CD4-positive, alpha-beta T cell treated with Interleukin-6 at 100 ng/mL for 8 hours (primary cell): ENCODE measurements at places on chromosomes 6 and 20.

DNA sequence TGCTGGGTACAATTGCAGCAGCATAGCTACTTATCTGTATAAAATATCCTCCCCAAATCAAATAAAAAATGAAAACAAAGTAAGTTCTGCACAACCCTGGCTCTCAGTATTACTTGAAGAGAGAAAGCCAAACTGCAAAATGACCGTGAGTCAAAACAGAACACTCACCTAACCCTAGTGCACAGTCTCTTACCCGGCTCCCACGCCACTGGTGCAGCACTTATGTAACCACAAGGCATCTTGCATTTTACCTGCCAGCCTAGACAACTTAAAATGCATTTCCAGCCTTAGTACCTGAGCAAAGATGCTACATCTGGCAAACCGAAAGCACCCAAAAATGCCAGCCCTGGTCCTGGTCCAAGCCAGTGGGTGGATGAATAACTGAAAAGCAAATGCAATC lies 12.4 kb upstream of the SIRPB1 start:
- no peak for DNase-seq

- peak; percentile 38 for DNase-seq
Observed at GRCh38 chr6:151379933-151380847, 11.2 kb downstream of the ZBTB2 start.

- no peak for DNase-seq
Observed at GRCh38 chr6:89886378-89887120, 7.7 kb upstream of the GJA10 start.

- DNase-seq, result no peak
Observed at GRCh38 chr6:99427988-99428387, 2.9 kb upstream of the PNISR start.

GRCh38 chr6:21591446-21591845 lies 2.1 kb upstream of the SOX4 start:
- no peak for DNase-seq

GRCh38 chr20:15867899-15868298 lies 705.3 kb downstream of the KIF16B start:
- DNase-seq, result no peak

- DNase-seq, result peak; percentile 22
Observed at GRCh38 chr6:125888989-125889656, 67.4 kb upstream of the HINT3 start.

DNA sequence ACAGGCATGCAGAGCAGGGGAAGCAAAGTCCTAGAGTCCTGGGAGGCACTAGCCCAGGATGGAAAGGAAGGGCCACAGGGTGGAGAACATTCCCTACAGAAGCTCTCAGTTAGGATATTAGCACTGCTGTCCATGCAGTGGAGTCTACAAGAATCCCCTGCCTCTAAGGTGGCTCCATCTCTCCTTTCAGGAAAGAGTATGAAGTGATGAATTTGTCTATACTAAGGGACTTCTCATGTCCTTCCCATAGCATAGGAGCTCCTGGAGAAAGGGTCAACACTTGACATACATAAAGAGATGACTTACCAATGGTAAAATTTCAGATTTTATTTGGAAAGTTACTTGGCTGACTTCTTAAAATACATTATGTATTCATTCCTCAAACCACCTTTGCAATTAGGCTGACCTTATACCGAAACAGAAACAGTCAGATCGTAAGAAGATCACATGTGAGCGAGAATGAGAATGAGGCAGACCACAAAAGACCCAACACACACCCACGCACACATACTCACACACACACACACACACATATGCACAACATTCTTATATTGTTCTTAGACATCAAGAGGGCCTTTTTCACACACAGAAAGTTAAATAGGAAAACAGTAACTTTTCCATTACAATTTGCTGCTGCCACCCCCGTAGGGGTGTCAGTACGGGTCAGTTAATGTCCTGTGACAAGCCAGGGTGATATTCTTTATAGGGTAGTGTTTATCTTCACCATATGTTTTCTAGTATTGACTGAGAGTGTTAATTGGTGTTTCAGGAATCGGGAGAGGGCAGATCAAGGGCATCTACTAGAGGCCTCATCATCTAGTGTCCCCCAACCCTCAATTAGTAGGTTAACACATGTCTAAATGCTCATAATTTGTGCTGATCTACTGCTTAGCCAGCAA lies 159.4 kb downstream of the FAXC start:
- no peak for DNase-seq

- DNase-seq, result no peak
Observed at GRCh38 chr20:45792317-45793118, 764 bp downstream of the DNTTIP1 start.

GRCh38 chr6:127952831-127953230 lies 52.0 kb upstream of the THEMIS start:
- DNase-seq, result no peak

GRCh38 chr6:162670345-162670744 lies 57.2 kb downstream of the PRKN start:
- DNase-seq, result no peak

DNA sequence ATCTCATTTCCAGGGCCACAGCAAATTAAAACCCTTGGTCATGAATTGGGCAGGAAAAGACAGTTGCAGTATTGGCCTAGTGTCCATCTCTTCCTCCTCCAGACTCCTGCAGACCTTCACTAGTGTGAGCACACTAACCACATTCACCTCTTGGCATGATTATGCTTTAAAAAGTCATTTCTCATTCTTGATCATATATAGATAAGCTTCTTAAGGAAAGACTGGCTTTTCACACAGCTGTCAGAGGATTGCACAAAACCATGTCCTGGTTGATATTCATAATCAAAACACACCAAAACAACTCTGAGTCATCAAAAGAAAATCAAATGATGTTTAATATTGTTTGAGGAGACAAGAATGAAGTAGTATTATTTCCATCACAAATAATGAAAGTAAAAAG lies 52.1 kb downstream of the TMEM200A start:
- no peak for DNase-seq

DNA sequence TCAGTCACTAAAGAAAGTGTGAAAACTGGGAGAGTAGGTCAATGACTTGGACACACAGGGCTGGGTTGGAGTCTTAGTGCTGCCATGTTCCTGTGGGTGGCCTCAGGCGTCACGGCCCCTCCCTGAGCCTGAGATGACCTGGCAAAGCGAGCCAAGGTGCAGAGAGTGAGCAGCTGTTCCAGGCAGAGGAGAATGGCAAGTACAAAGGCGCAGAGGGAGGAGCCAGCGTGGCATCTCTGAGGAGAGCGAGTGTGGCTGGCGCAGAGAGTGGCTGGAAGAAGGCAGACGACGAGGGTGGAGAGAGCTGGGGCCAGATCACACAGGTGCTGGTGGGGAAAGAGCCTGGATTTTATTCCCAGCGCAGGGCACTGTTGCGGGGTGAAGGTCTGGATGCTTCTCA lies 20.6 kb upstream of the CHMP4B start:
- DNase-seq, result no peak

DNA sequence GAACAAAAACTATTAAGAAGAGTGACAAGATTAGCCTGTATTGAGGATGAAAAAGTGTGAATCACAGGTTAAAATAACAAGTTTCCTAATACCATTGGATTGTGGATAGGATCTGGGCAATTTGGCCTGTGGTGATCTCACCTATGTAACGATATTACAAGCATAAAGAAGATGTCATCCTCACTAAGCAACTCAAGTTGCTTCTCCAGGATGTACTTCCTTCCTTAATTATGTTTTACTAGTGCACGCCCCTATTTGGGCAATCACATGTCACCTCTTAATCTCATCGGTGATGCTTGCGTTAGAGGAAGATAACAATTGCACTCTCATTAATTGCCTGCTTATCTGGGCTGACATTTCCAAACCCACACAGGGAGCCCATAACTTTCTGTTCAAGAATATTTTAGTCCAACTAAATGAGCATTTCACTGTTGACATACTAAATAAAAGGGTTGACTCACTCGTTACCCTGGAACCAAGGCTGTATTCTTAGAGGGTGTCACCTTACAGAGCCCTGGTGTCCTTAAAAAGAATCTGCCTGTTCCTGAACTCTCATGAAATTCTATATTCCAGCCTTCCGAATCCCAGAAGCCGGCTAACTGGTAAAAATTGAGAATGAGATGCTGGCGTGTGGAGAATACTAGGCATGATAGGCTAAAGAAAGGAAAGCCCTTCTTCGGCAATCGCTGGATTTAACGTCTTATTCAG lies 88.2 kb upstream of the ATXN1 start:
- peak; percentile 4 for DNase-seq

DNA sequence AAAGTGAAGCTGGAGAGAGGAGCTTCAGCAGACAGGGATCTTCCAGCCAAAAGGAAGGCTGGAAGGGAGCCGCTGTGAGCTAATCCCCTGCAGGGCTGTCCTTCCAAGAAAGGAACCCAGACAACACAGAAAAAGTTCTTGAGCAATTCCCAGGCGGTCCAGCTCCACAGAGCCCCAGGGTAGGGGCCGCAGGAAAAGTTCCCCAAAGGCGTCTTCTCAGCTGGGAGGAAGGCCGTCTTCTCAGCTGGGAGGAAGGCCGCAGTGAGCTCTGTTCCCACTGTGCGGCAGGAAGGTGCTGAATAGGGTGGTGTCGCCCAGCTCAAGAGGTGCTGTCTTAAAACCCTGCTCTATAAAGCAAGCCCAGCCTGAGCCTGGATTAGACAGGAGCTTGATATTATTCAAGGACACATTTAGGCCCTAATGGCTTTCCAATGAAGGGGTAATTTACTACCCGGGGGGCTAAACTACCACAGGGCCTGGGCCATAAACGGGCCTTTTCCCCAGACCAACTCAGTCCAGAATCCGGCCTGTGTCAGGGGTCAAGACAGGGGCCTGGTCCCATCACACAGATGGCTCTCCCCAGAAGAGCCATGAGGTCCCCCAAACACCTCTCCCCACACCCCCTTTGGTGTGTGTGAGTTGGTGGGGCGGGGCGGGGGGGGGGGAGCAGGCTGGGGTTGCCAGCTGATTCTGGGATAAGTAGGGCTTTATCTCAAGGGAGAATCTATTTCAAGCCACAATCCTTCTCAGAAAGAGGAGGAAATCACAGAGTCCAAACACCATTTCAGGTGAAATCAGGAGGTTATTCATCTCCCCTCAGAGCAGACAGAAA lies 103.6 kb downstream of the NOL4L start:
- no peak for DNase-seq

- DNase-seq, result no peak
Observed at GRCh38 chr6:77834591-77834996, 181.8 kb downstream of the MEI4 start.

GRCh38 chr6:74069089-74069581 lies 373.1 kb downstream of the CD109 start:
- no peak for DNase-seq

DNA sequence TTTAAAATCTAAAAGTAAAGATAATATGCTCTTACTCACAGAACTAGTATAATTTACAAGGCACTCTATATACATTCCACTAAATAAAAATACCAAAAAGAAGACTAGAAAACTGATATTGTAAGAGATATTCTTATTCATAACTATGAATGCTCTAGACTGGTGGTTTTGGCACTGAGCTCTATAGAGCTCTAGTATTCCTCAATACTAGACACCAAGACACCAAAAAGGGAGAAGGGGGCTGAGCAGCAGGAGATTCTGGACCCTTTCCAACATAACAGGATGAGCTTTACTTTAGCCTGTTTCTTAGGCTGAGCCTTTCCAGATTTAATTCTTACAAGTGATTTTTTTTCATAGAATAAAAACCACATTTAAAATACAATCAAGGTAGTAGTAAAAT lies 173.6 kb downstream of the COL21A1 start:
- DNase-seq, result no peak

- DNase-seq, result no peak
Observed at GRCh38 chr20:38162878-38163875, 1.9 kb downstream of the TGM2 start.

GRCh38 chr6:27591699-27592480 lies 119.0 kb upstream of the ZNF184 start:
- DNase-seq, result no peak

DNA sequence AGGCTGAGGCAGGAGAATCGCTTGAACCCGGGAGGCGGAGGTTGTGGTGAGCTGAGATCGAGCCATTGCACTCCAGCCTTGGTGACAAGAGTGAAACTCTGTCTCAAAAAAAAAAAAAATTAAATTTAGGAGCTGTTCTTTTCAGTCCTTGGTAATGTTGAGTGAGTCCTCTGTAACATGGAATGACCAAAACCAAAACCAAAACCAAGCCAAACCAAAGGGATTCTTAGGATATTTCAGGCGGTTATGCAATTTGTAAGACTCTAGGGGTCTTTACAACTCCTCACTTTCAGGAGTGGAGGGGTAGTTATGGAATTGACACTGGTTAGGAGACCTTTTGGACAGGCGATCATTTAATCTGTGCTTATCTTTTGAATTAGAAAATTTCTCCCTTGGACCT lies 15.8 kb downstream of the TIAM2 start:
- DNase-seq, result no peak

DNA sequence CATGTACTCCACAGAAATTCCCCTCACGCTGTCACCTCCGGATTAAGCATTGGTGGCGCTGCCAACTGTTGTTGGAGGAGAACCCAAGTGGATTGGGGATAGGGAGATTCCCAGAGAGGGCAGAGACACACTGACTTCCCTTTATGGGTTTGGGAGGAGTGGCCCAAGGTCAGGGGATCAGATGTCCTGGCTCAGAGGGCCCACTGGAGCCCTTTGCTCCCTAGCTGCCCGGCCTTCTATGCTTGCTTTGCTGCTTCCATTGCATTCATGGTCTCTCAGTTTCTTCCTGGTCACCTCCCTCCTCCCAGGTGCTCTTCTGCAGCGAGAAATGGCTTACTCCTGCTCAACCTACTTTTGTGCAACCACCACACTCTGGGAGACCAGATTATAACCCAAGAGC lies 14.3 kb downstream of the CUL9 start:
- DNase-seq, result no peak

- DNase-seq, result no peak
Observed at GRCh38 chr6:156943816-156944215, 166.6 kb downstream of the ARID1B start.

DNA sequence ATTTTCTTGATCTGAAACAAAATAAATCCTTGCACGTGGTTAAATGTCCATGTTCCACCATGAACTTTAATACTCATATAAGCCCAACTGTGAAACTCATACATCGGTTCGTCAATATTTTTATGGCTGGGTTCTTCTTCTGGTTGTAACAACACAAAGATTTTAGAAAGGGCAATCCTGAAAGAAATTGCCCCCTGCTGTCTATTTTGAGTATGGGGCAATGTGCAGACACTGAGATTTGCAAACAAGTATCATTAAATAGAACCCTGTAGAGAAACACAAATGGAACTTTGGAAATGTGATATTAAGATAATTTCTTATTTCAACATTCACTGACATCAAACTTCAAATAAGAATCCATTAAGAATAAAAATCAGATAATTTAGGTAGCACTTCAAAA lies 80.2 kb upstream of the PHACTR1 start:
- no peak for DNase-seq

GRCh38 chr6:138678168-138678567 lies 95.4 kb upstream of the CCDC28A start:
- DNase-seq, result no peak

DNA sequence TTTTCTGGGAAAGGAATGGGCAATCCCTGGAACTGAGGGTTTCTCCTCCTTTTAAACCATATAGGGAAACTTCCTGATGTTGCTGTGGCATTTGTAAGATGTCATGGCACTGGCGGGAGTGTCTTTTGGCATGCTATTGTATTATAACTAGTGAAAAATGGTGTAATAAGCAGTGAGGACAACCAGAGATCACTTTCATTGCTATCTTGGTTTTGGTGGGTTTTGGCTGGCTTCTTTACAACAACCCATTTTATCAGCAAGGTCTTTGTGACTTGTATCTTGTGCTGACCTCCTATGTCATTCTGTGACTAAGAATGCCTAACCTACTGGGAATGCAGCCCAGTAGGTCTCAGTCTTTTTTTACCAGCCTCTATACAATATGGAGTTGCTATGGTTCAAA lies 9.1 kb upstream of the DCBLD1 start:
- no peak for DNase-seq

- no peak for DNase-seq
Observed at GRCh38 chr6:17280552-17281090, 540 bp upstream of the RBM24 start.
